ENCODE measurements at places on chromosomes 7 and 10.

GRCh38 chr7:132907380-132907940 is 174.4 kb downstream of the CHCHD3 start:
- peaks cover 7% of the 10 kb centered on the region for H3K36me3 ChIP-seq
- H3K27me3 ChIP-seq: no peaks in the 10 kb centered on the region
- H3K4me1 ChIP-seq: no peaks in the 10 kb centered on the region

- H3K4me3 ChIP-seq: no peak overlapping the region
- H3K27ac ChIP-seq: no peak overlapping the region
- DNase-seq: no peak
- peaks cover 13% of the 10 kb centered on the region for H3K36me3 ChIP-seq
Measured at GRCh38 chr10:45646384-45647050, 26.1 kb downstream of the ZFAND4 start.

DNA sequence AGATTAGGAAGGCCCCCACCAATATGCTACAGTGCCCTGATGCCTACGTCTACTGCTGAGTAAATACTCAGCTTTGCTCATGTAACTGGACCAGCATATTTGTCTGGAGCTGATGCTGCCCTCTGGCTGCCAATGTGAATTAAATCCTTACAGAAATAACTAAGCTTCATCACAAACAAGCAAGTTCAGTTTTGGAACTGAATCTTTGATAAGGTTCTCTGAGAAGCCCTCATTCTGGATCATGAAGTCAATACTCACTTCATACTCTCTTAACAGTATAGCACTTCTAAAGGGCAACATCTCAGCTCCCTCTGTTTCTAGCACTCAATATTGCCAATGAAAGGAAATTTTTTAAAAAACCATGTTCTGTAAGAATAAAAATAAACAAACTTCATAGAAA is 246.7 kb downstream of the ETV1 start:
- no peaks in the 10 kb centered on the region for H3K36me3 ChIP-seq
- H3K4me1 ChIP-seq: no peaks in the 10 kb centered on the region
- no peak for DNase-seq
- no peaks in the 10 kb centered on the region for H3K27me3 ChIP-seq
- H3K4me3 ChIP-seq: no peak overlapping the region

- peaks cover 33% of the 10 kb centered on the region for H3K27me3 ChIP-seq
- DNase-seq: no peak
Measured at GRCh38 chr10:70673929-70674559, 1.7 kb downstream of the ADAMTS14 start.

GRCh38 chr10:86681047-86681446 is 12.7 kb downstream of the LDB3 start:
- H3K4me1 ChIP-seq: no peaks in the 10 kb centered on the region
- H3K27me3 ChIP-seq: peaks cover 2% of the 10 kb centered on the region
- DNase-seq: no peak
- no peak overlapping the region for H3K4me3 ChIP-seq
- no peak overlapping the region for H3K27ac ChIP-seq

DNA sequence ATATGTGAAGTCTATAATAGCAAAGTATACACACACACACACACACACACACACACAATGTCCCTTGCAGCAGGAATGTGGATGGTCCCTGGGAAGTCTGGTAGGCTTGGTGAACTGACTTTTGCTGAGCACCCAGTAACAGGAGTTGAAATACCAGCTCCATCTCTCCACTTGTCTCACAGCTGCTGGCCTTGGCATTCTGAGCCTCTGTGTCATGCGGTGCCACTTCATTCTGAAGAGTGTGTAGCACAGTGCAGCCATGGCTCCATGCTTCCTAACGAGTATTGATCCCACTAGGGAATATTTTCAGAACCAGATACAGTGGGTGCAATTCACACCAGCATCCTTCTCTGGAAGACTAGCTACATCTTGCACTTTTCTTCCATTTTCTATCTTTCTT is 192.4 kb downstream of the ADARB2 start:
- H3K4me3 ChIP-seq: no peak overlapping the region
- DNase-seq: no peak
- H3K4me1 ChIP-seq: no peaks in the 10 kb centered on the region
- no peak overlapping the region for H3K27ac ChIP-seq

- H3K27me3 ChIP-seq: peaks cover 3% of the 10 kb centered on the region
- H3K36me3 ChIP-seq: no peaks in the 10 kb centered on the region
- H3K4me1 ChIP-seq: no peaks in the 10 kb centered on the region
- H3K27ac ChIP-seq: no peak overlapping the region
- DNase-seq: no peak
- no peak overlapping the region for H3K4me3 ChIP-seq
Measured at GRCh38 chr10:132134241-132135052, 52.3 kb upstream of the DPYSL4 start.

DNA sequence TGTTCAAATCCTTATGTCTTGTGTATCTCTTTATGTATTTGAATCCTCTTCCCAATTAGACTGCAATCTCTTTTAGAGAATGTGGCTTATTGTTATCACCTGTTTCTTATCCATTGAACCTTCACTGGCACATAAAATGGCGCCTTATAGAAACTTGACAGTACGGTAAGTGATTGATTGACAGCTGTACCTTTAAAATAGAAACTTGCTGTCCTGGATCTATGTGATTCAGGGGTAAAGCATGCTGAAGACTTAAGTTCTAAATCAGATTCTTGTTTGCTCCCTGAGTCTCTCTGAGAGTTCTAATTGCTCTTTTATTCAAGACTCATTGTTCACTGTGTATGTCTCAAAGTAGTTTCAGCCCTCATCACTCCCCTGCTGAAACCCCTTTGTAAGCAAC is 91.3 kb downstream of the CACNB2 start:
- H3K4me3 ChIP-seq: no peak overlapping the region
- peaks cover 2% of the 10 kb centered on the region for H3K27me3 ChIP-seq
- H3K36me3 ChIP-seq: no peaks in the 10 kb centered on the region

DNA sequence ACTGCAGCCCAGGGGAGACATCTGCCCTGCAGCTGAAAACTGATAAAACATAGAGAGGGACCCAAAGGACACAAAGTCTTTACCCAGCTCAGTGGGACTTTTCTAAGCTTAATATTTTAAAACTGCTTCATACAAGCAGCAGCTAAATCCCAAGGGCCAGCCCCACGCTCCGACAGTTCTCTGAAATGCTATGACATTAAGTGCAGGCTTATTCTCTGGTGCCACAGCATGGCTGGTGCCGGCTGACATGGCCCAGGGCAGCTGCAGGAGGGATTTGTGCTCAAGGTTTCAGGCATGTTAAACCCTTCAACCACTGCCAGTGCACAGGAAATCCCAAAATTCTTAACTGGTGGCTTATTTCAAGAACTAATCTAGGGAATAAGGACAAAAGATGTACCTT is 170.9 kb downstream of the PARD3 start:
- H3K4me3 ChIP-seq: no peak overlapping the region
- no peaks in the 10 kb centered on the region for H3K36me3 ChIP-seq
- no peak overlapping the region for H3K27ac ChIP-seq
- no peaks in the 10 kb centered on the region for H3K4me1 ChIP-seq

DNA sequence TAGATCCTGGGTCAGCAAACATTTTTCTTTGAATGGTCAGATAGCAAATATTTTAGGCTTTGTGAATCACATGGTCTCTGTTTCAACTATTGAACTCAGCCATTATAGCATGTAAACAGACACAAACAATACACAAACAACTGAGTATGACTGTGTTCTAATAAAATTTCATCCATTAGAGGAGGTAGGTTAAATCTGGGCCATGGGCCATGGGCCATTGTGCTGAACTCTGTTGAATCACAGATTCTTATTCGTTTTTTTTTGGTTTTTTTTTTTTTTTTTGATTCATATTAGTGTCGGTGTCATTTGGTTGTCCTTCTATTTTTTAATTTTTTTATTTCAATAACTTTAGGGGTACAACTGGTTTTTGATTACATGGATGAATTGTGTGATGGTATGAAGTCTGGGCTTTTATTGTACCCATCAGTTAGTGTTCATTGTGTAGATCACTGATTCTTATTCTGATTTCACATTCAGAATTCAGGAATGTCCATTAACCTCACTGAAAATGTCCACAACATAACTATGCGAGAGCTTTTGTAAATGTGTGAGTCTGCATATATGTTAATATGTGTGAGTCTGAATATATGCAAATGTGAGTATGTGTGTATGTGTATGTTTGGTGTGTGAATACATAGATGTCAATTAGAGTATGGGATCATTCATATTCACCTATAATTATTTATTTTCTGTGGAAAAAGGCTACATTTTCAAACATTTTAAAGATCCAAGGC is 443.7 kb upstream of the GRM3 start:
- H3K27ac ChIP-seq: no peak overlapping the region
- no peaks in the 10 kb centered on the region for H3K36me3 ChIP-seq
- no peak overlapping the region for H3K4me3 ChIP-seq
- no peaks in the 10 kb centered on the region for H3K27me3 ChIP-seq
